ENCODE measurements at places on chromosomes 16 and 17.

DNA sequence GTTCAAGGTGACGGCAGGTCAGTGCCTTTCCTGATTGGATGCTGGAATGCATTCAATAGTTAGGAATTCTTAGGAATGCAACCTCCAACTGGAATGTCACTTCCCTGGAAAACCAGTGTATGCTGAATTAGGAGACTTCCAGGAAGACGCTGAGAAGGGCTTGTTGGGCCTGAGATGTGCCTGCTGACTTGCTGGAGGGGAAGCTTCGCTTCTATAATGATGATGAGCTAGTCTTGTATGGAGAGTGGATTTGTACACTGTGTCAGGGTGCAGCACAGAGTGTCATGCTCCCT lies 45.6 kb downstream of the SMPD3 start:
- DNase-seq, result no peak

DNA sequence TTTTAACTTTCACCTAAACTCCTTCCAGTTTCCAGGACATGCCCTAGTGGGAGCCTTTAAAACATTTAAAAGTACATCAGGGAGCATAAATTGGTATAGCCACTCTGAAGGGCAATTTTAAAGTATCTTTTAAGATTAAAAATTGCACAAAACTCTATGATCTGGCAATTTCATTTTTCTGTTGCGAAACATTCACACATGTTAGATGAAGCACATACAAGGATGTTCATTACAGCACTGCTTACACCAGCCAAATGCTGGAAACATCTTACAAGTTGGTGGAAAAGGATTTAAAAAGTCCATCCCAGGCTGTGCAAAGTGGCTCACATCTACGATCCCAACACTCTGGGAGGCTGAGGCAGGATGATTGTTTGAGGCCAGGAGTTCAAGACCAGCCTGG lies 26.4 kb upstream of the LONP2 start:
- DNase-seq, result no peak

DNA sequence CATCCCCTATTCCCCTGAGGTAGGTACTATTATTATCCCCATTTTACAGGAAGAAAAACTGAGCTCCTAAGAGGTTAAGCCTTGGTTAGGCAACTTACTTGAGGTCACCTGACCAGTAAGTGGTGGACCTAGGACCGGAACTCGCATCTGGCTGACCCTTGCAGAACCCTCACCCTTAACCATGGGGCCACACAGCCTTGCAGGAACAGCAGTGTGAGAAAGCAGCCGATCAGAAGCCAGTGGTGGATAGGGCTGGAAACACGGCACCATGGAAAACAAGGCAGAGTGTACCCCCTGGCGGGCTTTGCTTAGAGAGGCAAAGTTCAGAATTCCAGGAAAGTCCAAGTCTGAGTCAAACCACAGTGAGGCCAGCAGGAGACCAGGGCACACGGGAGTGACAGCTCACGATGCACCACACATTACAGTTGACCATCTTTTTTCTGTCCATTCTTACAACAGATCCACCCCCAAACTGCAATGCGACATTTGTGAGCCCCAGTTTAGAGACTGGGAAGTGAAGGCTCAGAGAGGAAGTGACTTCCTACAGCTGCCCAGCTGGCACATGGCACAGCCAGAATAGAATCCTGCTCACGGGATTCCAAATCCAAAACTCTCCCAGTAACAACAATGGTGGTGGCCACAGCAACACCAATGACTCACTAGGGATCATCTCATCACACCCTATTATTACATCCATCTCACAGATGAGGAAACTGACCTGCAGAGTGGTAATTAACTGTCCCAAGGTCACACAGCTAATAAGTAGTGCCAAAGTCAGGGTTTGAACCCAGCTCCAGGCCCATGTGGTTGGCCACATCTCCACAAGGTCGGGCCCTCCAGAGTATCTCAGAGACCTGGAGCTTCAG lies 20.3 kb downstream of the KIFC3 start:
- no peak for DNase-seq

GRCh38 chr16:57976331-57976796 lies 5.4 kb upstream of the CNGB1 start:
- no peak for DNase-seq

DNA sequence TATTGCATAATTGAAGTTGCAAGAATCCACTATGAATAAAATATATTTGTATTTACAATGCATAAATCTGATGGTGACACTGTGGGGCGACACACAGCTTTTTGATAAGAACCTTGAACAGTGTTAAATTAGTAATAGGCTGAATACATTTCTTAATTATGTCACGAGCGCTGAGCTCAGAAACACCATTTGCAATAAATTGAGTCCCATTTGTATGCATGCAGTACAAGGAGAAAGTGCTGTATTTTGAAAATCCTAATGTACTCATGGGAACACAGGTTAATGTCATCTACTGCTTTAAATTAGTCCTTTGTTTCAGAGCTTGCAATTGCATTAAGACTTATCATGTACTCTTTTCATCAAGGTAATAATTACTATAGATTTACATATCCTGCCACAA lies 579.5 kb downstream of the RBFOX1 start:
- DNase-seq, result no peak

DNA sequence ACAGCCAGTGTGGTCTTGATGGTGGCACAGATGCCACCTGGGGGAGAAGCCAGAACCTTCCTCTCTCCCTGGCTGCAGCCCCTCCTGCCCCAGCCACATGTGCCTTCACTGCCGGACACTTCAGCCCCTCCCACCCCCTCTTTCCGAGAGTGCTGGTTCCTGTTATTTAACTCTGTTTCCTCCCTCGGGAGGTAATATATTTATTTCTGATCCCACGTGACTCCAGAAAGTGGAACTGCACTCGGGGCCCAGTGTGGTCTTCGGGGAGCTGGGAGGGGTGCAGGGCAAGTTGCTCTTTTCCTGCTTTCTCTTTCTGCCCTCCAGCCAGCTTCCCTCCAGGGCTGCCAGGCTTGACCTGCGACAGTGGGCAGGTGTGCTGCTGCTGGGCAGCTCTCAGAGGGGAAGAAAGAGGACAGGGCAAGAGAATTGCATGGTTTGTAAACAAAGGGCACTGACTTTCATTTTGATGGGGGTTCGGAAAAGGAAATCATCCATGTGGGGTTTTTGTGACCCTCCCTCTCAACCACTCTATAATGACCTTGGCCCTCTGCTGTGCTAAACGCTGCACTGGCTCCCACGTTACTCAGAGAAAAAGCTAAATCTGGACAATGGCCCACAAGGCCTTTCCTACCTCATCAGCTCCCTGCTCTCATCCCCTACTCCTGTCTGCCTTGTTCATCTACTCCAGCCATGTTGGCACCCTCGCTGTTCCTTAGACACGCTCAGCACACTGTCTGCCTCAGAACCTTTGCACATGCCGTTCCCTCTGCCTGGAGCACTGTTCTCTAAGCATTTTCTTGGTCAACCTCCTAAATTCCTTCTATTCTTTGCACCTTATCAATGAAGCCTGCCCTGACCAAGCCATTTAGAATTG lies 8.2 kb upstream of the CIITA start:
- no peak for DNase-seq

DNA sequence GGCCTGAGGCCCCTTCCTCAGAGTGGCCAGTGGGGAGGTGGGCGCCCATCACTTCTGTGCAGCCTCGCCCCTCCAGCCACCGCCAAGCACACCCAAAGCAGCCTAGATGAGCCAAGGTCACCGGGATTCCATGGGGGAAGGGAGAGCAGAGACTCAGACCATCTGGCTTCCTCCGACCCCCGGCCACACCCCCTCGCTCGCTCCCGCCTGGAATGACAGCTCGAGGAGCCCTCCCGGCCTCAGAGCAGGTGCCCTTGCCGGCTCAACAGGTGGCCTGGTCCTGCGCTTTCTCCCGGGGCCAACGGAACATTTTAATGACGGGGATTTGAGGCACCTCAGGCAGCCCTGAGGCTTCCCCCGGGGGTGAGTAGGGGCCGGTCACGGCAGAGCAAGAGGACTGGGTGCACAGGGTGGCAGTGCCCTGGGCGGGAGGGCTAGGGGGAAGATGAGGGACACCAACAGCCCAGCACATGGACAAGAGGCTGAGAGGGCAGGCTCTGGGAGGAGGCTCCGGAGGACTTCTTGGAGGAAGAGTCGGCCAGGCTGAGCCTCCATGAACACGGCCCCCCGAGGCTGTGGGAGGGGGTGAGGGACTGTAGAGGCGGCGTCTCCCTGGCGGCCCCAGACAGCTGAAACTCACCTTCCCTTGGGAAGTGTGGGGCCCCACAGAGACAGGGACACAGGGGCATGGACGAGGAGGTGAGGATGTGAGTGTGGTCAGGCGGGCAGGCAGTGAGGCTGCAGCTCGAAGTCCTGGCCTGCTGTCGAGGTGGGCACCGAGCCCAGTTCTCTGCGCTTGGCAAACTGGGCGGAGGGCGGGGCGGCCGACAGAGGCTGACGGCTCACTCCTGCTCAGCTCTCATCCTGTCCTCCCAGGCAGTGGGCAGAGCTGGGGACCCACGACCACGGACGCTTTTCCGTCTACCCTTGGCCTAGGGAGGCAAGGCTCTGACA lies 12.5 kb upstream of the C1QTNF8 start:
- DNase-seq, result no peak

DNA sequence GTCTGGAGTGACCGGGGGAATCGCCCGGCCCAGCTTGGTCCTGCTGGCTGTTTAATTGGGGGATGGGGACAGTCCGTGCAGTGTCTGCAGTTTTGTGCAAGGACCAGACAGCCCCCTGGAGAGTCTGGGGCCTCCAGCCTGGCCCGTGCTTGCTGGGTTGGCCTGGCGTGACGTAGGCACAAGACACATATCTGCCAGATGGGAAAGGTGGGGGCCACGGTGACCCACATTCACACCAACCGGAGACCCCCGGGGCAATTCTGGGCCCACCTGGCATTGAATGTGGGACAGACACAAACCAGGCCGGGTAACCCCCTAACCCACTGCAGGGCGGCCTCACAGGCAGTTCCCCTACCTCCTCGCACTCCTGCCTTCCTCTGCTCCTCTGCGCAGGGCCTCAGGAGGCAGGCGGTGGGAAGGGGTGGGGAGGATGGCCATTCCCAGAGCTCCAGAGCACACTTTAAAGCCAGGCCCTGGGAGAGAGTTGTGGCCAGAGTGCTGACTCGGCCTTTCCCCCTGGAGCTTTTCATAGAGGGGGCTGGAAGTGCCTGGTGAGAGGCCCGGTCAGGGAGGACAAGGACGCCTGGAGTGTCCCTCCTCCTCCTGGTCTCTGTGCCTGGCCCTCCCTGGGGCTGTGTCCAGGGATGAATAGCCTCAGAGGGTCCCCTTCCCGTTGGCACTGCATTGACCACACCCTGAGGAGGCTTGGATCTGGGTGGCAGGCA lies 1.5 kb downstream of the MRC2 start:
- DNase-seq, result no peak

DNA sequence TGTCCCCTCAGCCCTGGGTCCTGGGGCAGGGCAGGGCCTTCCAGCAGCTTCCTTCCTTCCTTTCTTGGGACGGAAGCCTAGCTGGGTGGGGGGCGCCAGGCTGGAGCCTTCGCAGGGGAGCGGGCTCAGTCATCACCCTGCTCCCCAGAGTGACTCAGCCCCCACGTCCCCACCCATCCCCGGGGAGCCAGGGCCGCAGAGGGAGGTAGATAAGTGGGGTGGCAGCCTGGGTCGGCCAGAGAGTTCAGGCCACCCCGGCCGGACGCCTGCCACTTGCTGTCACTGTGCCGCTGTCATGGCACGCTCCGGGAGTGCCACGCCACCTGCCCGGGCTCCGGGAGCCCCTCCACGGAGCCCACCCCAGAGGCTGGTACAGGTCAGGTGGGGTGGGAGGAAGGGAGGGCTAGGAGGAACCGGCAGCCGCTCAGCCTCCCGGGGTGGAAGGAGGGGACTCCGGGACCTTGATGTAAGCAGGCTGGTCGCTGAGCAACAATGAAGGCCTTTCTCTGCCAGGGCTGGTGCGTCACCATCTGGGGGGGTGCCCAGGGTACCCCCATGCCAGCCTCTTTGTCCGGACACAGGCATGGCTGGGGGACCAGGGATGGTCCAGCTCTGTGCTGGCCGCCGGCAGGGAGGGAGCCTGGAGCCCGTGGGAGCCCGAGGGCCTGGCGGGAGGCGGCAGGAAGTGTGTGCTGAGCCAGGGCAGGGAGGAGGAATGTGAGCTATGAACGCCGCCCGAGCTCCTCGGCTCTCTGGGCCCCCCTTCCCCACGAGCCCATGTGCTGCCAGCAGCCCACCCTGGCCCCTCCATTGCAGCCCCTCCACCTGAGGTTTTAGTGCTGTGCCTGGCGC lies 6.6 kb downstream of the NHERF2 start:
- DNase-seq, result no peak

DNA sequence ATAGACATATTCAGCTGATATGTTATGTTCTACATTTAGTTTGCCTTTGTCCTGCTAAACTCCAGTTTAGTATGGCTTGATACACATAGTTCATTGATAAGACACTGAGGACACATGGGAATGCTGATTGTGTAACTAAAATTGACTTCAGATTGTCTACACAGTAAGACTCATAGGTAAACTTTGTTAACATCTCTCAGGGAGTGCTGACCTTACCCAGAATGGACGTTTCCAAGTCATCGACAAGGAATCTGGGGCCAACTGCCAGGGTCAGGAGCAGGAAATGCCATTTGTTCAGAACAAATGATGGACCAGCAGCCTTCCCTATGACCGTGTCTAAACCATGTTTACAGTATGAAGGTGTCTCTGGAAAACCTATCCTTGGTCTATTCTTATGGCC lies 58.7 kb downstream of the DYNLRB2 start:
- DNase-seq, result no peak

DNA sequence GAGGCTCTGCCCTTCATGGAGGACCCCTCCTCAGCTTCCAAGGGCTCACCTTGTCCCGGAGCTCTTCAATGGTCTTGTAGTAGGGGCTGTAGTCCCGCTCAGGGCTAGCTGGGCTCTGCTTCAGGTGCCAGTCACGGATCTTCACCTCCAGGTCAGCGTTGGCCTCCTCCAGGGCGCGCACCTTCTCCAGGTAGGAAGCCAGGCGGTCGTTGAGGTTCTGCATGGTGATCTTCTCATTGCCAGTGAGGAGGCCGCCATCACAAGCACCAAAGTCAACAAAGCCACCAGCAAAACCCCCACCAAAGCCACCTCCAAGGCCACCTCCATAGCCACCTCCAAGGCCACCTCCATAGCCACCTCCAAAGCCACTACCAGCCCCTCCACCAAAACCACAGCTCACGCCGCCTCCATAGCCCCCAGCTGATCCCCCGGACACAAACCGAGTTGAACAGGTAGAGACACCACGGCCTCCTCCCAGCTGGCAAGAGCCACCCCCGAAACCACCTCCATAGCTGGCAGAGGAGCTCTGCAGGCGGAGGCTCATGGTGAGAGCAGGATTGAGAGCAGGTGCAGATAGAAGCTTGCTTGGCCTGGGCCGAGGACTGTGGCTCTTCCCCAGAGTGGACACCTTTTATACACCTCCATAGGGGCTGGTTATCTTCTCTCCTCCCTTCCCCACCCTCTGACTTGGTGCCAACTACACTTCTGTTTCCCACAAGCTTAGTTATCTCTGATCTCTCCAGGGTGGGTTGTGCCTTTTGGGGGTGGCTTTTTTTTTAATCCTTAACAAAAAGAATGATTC lies at the start of gene KRT13:
Gene KRT13 (minus strand): TSS at position 606 of the 802 bp plus-strand sequence. CDS start 62 bp downstream, at position 544.
- no peak for DNase-seq

Measured in non-pigmented ciliary epithelial cell (primary cell).